ENCODE measurements at places on chromosomes 4 and X.

DNA sequence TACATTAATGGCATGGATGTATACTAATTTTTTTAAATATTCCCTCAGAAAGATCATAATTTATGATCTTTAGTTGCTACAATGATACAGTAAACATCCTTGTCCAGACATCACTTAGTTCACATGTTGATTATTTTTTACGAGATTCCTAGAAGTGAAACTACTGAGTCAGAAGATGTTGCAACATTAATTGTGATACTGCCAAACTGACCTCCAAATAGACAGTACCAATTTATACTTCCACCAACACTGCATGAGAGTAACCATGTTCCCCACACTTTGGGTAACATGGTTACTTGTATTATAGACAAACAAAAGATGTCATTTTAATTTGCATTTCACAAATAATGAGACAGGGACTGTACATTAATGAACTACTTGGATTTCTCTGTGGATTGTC lies 19.6 kb downstream of the RCHY1 start:
- no peak for DNase-seq

GRCh38 chrX:53354669-53355068 lies 67.8 kb downstream of the SMC1A start:
- no peak for DNase-seq

DNA sequence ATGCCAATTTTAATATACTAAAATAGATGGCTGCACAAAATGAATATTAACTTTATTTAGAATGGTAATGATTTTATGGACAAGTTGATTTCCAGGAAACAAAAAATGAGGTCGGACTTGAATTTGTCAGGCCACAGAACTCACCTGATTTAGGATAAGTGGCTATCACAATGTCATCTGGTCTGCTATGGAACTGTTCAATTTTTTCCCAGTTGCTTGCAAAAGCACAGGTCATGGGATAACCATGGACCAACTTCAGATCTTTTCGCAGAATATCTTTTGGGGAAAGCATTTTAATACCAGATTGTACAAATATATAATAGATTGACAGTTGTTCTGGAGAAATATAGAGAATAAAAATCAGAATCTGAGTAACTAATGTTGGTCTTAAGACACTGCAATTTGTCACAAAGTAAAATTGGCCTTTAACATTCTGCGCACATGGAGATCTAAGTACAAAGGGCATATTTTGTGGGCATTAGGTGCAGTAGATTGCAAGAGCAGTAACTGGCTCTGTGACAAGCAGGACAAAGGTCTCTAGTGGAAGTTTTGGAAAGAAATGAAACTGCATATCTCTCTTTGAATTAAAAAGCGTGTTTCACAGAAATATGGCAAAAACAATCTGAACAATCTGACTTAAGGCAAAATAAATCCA lies 5.4 kb downstream of the SULT1B1 start:
- DNase-seq = no peak

DNA sequence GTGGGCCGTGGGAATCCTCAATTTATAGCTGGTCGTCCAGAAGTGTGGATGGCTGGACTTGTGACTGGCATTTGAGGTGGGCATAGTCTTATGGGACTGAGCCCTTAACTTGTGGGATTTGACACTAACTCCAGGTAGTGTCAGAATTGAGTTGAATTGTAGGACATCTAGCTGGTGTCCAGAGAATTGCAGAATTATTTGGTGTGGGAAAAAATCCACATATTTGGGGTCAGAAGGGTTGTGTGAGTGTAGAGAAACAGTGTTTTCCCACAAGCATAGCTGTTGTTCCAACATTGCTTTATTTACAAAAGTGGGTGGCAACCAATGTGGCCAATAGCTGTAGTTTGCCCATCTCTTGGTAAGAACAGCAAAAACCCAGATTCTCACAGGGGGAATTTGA lies 91.3 kb downstream of the MOSPD2 start:
- no peak for DNase-seq

- DNase-seq = no peak
These were observed 9.2 kb upstream of the EOLA1 start for GRCh38 chrX:149531599-149531998.

GRCh38 chr4:149404143-149404542 lies 411.5 kb downstream of the IQCM start:
- DNase-seq = no peak

DNA sequence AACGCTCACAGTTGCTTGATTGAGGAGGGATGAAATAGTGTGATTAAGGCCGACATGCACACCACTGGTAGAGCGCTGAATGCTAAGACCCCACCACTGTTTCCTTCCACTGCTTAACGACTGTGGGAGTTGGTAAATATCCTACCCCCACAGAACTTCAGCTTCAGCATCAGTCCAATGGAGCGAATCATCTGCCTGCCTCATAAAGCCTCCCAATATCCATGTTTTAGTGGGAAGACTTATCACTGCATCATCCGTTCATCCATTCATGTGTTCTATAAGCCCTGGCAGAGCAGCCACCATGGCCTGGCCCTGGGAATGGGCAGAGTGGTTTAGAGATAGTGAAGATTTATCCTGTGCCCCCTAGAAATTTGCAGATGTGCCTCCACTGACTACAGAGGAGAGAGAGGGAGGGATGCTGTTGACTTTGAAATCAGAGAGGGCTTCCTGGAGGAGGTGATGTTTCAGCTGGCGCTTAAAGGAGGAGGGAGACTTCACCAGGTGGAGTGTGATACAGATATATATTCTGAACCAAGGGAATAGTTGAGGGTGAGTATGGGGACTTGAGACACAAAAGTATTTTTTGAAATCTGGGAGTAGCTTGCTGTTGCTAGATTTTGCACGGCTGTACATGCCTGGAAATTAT lies 71.9 kb upstream of the STX18 start:
- DNase-seq = no peak

GRCh38 chr4:80446664-80447063 lies 111.1 kb downstream of the CFAP299 start:
- DNase-seq = no peak

GRCh38 chr4:133865612-133866327 lies 335.8 kb downstream of the PABPC4L start:
- no peak for DNase-seq

DNA sequence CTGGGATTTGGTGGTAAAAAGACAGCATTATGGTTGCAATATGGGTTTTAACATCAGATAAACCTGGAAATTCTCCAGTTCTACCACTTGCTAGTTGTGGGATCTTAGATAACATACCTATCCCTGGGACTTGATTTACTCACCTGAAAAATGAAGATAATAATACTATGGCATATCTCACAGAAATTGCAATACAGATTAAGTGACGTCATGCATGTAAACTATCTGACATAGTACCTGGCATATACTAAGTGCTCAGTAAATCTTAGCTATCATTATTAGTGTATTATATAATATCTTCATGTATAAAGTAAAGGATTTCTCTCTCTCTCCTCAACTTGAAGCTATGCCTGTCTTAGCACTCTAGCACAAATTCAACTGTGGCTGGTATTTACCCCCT lies 192.5 kb downstream of the PCDH19 start:
- DNase-seq = no peak

DNA sequence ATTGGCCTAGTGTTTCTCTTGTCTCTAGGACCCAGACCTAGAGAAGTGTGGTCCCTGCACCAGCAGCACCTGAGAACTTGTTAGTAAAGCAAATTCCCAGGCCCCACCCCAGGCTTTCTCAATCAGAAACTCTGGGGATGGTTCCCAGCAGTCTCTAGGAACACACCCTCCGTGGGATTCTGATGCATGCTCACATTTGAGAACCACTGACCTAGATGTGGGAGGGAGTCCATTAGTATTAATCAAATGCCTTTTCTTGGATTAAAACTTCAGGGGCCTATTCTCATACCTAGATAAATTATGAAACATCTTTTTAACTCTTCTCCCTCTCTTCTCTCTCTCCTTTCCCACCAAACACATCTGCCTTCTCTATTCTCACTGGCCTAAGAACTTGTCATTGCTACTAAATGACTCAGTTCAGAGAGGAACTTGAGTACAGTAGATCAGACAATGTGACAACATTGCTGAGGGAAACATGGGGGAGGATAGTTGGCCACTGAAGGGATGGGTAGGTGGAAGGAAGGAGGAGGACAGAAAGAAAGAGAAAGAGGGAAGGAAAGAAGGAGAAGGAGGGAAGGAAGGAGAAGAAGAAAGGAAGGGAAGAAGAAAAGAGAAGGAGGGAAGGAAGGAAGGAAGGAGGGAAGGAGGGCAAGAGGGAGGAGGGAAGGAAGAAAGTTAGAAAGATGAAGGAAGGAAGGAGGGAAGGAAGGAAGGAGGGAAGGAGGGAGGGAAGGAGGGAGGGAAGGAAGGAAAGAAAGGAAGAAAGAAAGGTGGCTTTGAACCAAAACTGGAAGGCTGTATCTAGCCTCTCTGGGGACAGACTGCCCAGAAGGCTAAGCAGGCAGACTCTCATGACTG lies 132.7 kb upstream of the MAP3K15 start:
- DNase-seq = no peak

DNA sequence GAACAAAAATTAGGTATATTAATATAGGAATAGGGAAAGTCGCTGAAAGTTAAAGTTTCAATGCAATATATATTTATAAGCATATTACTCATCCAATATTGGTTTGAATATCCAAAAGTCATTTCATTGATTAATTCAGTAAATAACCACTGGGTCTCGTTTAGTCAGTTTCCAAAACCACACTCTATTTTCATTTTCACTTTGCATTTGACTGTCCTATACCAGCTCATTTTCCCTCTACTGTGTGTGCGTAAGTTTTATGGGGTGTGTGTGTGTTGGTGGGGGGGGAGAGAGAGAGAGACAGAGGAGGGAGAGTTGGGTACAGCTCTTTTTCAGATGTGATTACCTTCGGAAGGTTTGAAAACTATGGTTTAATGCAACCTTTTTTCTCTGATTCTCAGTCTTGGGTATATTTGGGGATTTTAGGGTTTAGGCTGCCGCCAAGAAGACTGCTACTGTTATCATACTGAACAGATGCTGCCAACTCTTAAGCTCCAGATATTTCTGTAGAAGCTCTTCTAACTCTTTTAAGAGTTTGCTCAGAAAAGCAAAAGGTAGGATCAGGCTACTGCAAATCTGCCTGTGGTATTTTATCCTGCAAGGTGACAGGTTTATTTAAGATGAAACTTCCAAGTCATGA lies 1427.4 kb downstream of the PCDH7 start:
- no peak for DNase-seq

GRCh38 chr4:53161051-53161786 lies 204.6 kb downstream of the SCFD2 start:
- no peak for DNase-seq

- no peak for DNase-seq
These were observed 592.9 kb downstream of the BCOR start for GRCh38 chrX:39504850-39505259.

GRCh38 chrX:42837101-42837726 lies 59.3 kb upstream of the PPP1R2C start:
- DNase-seq = no peak

GRCh38 chr4:61838072-61838471 lies 637.9 kb downstream of the ADGRL3 start:
- no peak for DNase-seq

GRCh38 chr4:148442832-148443511 lies 758 bp upstream of the NR3C2 start:
- DNase-seq = no peak

GRCh38 chrX:45907786-45908185 lies 637.4 kb downstream of the ZNF674 start:
- DNase-seq = no peak

DNA sequence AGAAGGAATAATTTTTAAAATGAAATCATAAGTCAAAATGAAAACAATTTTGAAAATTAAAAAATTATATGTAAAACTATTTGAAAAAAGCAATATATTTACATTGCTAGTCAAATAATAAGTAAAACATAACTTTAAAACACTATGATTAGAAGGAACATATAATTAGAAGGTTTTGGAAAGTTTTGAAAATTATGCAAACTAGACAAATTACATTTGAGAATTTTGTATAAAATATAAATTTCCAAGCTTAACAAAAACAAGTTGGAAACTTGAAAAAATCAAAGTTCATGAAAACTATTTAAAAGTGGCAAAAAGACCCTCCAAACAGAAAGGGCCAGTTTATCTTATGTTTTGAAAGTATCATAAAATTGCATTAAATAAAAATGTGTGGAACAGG lies 67.6 kb upstream of the TLL1 start:
- DNase-seq = no peak

DNA sequence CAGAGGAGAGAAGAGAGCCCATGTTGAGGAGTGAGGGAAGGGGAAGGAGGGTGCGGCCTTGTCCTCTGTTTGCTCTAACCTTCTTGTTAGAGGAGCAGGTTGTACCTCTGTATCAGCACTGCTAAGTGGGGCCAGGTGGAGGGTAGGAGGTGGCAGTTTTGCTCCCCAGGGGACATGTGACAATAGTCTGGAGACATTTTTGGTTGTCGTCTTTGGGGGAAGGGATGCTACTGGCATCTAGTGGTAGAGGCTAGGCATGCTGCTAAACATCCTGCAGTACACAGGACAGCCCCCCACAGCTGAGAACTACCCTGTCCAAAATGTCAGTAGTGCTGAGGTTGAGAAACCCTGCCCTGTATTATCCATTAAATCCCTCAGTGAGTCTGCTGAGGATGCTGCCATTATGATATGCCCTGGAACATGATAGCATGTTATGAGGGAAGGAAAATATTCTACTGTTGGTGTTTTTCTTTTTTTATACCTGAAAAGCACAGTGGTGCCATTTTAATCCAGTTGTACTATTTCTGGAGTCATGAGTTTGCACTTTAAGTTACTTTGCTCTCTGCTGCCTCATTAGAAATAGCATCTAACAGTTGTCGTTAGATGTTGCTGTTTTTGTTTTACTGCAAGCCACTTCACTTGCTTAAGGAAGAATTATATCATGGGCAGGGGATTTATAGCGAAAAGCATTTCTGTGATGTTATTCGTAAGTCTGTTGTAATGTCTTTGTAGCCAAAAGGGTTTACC lies 90.6 kb downstream of the LRP2BP start:
- no peak for DNase-seq

DNA sequence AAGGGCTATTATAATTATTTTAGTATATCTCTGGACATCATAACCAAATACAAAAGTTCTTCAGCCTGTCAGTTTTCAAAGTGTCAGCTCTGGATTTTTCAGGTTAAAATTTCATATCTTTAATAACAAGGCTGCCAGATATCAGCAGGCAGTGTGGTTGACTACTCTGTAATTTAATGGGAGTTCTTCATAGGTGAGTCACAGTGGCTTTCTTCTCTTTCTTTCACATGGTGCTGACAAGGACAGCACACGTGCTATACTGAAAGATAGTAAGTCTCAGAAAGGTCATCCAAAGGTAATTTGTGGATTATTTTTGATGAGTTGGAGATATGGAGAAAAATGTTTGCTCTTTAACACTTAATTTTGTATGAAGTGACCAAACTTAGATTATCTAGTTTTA lies 43.2 kb downstream of the GALNT7 start:
- DNase-seq = no peak

Measured in NCI-H1092 (cell line).